ENCODE measurements at places on chromosomes 4 and X.

DNA sequence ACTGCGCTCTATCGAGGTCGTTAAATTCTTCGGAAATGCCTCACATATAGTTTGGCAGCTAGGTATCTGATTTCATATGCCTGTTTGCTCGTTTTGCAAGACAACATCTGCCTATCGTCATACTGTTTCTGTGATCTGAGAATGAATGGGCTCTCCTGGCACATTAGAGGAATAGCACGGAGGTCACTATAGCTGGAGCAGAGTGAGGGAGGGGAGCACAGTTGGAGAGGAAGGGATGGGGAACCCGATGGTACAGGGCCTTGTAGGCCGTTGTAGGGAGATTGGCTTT is 552 bp downstream of the IKBKG start:
- peak; percentile 7 for DNase-seq

DNA sequence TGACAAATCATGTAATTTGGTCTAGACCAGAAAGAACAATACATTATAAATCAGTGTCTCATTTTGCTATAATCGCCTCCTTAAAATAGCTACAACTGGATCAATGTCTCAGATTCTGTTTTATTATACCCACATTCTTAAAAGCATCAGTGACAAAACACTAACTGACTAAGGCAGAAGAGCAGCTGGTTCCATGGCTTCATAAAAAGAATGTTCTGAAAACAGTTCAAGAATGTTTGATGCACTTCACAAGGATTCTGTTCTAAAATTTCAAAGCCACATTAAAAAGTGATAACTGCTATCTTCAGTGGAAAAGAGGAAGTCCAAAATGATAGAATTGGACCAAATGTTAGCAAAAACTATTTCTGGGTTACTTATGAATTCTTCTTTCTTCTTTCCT is 69.8 kb downstream of the COL25A1 start:
- DNase-seq, result no peak

GRCh38 chr4:148632476-148632875 is 190.3 kb upstream of the NR3C2 start:
- DNase-seq, result no peak

DNA sequence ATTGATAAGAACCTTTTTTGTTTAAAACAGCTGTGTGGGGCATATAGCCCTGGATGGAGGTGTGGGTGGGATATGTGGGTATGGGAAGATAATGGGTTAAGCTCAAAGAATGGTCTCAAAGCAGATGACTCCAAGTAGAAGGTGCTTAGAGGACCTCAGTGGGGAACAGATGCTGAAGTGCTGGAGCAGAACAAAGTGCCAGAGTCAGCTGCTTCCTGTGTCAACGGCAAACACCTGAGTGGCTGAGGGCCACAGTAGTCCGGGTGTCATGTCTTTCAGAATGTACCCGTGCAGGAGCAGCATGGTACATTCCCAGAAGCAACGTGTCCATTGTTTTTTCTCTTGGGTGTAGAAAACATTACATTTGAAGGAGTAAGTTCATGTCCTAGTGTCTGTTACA is 210.6 kb downstream of the CCNG2 start:
- peak; percentile 64 for DNase-seq

GRCh38 chr4:139746431-139747171 is 81.0 kb downstream of the MGST2 start:
- no peak for DNase-seq
